ENCODE measurements at places on chromosomes 6 and 20.
A peak's percentile ranks its signal among the peaks of the same experiment; 100 is the strongest.

- no peak for DNase-seq
These were observed 789.8 kb upstream of the MAP3K7 start for GRCh38 chr6:91376686-91377085.

DNA sequence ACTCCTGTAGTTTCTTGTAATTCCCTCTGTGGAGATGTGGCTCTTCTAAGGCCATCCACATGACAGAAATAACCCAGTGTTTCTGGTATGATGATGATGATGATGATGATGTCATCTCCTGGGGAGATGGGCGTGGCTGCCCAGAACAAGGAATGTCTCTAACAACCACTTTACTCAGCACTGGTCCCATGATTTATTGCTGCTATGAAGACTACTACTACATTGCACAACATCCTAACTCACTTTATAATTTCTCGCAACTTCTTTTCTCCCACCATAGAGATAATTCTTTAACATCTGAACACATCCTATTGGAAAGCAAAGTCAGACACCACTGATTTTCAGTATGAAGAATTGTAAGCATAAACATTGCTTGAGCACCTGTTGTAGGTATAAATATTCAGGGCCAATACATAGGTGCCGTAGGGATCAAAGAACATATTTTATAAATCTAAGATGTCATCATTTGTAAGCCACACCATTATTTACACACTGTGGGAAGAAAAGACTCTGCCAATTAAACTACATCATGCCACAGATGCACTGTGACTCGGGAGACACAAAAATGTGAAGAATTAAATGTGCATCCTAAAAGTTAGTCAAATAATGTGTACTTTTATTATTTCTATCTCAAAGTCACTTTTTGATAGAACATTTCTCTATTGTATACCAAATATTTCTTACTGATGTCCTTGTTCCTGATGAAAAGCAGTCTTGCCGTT, 6.4 kb downstream of the TPMT start:
- DNase-seq = no peak

GRCh38 chr6:27023664-27024063, 223.8 kb upstream of the PRSS16 start:
- DNase-seq = no peak

- peak; percentile 71 for DNase-seq
These were observed 125.7 kb downstream of the SLC23A2 start for GRCh38 chr20:4875578-4876067.

DNA sequence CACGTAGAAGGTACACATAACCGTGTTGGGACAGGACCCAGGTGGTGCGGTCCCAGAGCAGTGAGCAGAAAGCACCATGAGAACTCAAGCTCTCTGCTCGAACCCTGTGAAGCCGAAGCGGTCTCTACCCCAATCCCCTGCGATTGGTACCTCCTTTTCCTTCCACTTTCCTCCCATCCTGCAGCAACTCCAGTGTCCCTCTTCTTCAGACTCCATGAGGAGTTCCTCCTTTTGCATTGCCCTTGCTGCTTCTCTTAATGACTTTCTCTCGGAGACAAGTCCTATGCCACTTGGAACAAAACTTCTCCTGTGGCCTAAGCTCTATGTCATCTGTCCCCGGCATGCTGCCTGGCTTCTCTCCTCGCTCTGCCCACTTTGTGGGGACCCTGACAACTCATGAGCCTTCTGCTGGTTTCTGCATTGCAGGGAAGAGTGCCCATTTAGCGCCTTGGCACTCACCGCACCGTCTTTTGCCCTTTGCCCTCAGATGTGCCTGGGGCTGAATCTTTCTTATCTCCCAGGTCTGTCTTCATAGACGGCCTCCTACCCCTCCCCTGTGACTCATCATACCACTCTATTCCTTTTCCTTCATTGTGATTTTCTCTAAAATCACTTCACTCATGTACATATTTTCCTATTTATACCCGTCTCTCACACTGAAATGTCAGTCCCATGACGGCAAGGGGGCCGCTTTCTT, 9.2 kb upstream of the ZNF831 start:
- no peak for DNase-seq

GRCh38 chr6:69868961-69869360, 2.6 kb downstream of the COL19A1 start:
- DNase-seq = no peak

- DNase-seq = no peak
These were observed 17.0 kb upstream of the MRS2 start for GRCh38 chr6:24385536-24386269.
